A549 (cell line): ENCODE measurements at places on chromosomes 6 and 20.

DNA sequence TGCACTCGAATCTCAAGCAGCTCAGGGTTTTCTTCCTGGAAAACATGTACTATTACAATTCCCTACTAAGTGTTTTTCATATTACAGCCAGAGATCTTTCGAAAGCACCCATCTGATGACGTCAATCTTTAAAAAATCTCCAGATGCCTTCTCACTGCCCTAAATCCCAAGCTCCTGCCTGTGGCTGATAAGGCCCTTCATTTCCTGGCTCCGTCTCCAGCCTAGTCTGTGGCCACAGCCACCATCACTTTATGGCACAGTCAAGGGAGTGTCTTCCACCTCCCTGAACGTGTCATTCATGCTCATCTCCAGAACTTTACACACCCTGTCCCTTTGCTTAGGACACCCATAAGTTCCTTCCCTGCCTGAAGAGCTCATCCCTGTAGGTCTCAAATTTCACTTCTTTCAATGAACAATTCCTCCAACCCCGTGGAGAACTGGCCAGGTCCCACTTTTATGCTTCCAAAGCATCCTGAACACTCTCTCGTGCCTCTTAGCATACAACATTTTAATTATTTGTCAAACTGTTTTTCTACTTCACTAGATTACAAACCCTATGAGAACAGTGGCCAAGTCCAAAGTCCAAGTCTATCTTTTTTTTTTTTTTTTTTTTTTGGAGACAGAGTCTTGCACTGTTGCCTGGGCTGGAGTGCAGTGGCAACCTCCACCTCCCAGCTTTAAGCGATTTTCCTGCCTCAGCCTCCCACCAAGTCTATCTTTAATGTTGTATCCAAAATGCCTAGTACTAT is 106.1 kb upstream of the AGPAT4 start:
- no peak for DNase-seq

GRCh38 chr6:71982389-71982788 is 96.0 kb downstream of the RIMS1 start:
- DNase-seq = no peak

DNA sequence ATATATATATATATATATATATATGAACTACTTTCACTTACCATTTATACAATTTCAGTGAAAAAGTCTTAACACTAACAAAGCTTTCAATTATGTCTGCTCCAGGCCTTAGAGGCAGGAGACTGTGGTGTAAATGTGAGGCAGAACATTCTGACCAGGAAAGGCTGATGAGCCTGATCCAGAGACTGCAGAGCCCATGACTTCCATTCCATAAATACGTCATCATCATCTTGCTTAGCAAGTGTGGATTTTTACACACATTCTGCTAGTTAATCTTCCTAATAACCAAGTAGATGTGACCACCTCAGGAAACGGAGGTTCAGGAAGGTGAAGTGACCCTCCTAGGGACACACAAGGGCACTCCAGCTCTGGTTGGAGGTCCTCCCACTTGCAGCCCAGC is 14.9 kb downstream of the TRERF1 start:
- DNase-seq = no peak

- DNase-seq = no peak
Measured at GRCh38 chr6:36844232-36845170, 5.3 kb upstream of the CPNE5 start.

DNA sequence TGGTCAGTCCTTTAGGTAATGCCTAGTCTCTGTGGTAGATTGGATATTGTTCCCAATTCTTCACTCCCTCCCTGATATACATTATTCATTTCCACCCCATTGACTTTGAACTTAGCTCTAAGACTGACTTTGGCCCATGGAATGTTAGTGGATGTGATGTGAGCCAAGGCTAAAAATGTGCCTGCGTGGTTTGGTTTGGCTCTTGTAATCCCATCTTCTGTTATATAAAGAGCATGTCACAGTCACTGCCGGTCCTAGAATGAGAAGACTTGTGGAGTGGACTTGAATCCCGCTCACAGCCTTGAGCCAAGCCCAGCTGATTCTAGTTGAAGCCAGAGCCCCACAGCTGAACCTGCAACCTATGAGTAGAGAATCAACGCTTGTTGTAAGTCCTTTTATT is 23.6 kb upstream of the DNAAF9 start:
- no peak for DNase-seq

- no peak for DNase-seq
Measured at GRCh38 chr6:68615938-68616337, 19.1 kb upstream of the ADGRB3 start.

GRCh38 chr6:32369660-32370059 is 2.0 kb downstream of the TSBP1 start:
- DNase-seq = peak; percentile 36

DNA sequence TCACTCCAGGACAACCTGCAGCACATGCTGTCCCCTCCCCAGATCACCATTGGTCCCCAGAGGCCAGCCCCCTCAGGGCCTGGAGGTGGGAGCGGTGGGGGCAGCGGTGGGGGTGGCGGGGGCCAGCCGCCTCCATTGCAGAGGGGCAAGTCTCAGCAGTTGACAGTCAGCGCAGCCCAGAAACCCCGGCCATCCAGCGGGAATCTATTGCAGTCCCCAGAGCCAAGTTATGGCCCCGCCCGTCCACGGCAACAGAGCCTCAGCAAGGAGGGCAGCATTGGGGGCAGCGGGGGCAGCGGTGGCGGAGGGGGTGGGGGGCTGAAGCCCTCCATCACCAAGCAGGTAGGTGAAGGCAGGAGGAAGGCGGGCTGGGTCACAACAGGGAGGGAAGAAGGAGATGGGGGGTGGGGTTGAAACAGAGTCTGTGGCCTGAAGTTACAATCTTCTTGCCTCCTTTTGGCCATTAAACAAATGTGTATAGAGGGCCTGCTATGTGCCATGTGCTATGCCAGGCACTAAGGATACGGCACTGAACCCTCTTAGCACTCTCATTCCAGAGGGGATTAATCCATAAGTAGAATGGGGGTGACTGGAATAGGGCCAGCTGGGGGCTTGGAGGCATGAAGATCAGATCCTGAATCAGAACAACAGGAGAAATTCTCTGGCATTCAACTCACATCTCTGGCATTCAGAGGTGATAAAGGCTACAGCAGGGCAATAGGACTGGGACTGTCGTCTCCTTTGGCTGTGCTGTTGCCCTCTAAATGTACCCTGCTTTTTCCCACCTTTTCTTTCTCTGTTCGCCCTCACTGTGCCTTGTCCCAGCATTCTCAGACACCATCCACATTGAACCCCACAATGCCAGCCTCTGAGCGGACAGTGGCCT is 10.5 kb upstream of the ZBTB9 start:
- no peak for DNase-seq

DNA sequence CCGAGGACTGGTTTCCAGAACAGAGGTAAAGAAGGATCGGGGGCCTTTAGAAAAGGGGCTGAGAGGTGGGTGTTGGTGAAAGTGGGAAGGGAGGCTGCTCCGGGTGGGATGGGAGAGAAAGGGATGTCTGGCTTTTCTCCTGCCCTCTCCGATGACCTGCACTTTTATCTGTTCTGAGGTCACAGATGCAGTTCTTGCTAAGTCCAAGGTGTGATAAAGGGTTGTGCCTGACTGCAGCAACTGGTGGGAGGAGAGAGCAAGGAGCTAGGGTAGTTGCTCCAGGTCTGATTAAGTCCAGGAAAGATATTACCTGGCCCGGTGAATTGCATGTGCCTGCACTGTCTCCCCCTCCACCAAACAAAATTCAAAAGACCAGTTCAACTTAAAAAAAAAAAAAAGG is 145.6 kb upstream of the SOX4 start:
- no peak for DNase-seq

DNA sequence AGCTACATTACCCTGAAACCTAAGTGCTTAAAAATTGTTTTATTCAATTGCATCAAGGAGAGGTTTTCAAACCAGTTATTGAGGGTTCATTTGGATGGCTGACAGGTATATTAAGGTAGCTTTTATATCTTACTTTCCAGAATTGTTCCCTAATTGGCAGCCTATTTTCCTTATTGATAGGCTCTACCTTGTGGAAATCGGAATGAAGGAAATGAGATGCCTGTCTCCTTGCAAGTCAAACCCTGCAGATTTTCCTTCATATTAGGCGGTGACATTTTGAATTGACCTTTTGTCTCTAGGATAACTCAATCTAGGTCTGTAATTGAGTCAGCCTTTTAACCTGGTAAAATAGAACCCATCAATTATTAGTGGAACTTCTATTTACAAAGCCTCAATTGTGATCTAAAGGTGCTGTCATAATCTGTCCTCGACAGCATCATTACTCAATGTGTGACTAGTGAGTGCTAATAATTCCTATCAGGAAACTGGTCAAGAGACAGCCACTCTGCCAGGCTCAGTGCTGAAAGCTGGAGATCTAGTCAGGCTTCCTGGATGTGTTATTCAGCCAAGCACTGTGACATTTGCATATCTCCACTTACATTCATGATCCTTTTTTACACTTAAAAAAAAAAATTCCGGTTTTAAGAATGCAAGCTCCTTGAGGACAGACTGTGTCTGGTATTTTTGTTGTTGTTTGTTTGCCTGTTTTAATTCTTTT is 20.1 kb downstream of the OPRM1 start:
- no peak for DNase-seq

- no peak for DNase-seq
Measured at GRCh38 chr20:15171016-15171415, 833.6 kb upstream of the FLRT3 start.

DNA sequence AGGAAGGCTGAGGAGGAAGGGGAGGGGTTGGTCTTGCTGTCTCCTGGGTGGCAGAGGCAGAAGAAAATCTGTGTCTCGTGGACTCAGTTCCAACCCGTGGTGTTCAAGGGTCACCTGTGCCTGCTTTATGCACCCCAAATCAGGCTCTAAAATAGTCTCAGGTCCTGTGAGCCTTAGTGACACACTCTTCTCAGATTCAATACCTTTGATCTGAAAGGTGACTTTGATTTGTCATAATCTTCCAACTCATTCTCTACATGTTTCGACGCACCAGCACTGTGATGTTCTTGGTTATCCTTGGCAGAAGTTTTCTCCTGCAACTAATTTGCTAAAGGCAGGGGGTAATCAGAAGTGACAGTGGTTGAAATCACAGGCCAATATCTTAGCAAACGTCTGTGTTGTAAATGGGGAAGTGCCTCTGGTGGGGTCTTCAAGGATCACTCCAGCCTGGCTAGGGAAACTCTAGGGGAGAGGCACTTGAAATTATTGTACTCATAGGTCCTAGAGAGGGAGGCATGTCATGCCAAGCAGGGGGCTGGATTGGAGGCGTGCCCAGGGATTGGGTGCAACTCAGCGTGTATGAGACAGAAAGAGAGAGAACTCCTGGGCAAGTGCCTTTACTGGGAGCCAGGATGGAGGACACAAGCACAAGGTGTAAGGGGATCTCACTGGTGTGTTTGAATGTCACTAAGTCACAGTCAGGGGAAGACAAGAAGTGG is 19.0 kb upstream of the PRND start:
- DNase-seq = no peak

DNA sequence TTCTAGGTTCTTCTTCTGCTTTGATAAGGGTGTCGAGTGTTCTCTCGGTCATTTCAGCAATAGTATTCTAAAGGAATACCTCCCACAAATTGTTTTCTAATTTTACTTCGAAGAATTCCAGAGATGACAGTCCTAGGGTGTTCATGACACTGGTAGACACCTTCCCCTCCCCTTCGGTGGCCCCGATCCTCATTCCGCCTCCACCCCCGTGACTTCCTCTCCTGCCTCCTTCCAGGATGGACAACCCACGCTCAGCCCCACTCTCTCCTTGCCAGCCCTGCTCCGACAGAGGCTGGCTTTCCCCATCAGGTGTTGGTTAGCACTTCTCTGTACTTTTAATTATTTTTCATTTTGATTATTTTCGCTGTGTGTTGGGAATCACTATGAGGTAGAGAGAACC is 254.8 kb upstream of the QKI start:
- no peak for DNase-seq

- DNase-seq = no peak
Measured at GRCh38 chr6:44176130-44176761, 17.6 kb downstream of the CAPN11 start.

- DNase-seq = no peak
Measured at GRCh38 chr6:72675396-72675795, 53.5 kb downstream of the KCNQ5 start.
